ENCODE measurements at places on chromosomes 2 and 18.

DNA sequence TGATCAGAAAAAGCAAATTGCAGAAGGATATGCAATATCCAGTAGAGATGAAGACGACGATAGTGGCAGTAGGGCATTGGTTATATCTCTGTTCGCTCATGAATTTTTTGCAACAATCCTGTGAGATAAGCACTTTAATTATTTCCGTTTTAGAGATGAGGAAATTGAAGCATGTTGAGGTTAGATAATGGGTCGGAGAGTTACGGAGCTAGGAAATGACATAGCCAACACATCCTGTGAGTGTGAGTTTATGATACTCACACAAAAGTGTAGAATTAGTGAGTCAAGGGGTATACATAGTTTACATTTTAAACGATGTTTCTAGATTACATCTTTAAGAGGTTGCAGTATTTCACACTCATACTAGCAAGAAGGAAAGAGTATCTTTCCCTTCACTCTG, 123.1 kb upstream of the ARL4C start:
- DNase-seq: no peak

DNA sequence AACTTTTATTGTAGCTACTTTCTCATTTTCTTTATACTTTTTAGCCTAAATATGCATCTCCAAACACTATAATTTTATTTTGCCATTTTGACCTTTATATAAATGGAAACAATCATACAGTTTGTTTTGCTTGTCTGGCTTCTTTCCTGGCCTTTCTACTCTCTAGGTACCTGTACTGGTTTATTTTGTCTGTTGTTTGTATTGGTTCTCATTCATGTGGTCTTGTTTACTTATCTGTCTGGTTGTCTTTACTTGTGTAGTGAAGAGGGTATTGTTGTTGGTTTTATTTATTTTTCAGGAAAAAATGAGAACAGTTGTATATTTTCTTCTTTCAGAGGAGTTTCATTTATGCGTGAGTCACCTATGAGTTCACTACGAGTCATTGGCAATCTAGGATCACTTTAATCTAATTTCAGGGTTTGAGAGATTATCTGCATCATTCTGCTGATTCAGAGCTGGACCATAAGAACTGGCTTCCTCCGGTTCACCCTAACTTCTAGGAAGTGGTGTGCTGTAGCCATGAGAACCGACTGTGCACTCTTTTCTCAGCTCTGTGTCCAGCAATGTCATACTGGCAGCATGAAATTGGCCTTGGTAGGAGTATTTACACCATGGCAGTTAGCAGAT, 33.1 kb upstream of the HDAC4 start:
- no peak for DNase-seq

GRCh38 chr2:51662187-51662586, 630.3 kb upstream of the NRXN1 start:
- no peak for DNase-seq

- DNase-seq: peak; percentile 75
Observed at GRCh38 chr2:237244976-237245646, 159.4 kb downstream of the COPS8 start.

GRCh38 chr18:49170925-49171505, 220.2 kb upstream of the SMAD7 start:
- DNase-seq: peak; percentile 32

GRCh38 chr2:204335451-204336058, 209.7 kb upstream of the PARD3B start:
- DNase-seq: no peak

DNA sequence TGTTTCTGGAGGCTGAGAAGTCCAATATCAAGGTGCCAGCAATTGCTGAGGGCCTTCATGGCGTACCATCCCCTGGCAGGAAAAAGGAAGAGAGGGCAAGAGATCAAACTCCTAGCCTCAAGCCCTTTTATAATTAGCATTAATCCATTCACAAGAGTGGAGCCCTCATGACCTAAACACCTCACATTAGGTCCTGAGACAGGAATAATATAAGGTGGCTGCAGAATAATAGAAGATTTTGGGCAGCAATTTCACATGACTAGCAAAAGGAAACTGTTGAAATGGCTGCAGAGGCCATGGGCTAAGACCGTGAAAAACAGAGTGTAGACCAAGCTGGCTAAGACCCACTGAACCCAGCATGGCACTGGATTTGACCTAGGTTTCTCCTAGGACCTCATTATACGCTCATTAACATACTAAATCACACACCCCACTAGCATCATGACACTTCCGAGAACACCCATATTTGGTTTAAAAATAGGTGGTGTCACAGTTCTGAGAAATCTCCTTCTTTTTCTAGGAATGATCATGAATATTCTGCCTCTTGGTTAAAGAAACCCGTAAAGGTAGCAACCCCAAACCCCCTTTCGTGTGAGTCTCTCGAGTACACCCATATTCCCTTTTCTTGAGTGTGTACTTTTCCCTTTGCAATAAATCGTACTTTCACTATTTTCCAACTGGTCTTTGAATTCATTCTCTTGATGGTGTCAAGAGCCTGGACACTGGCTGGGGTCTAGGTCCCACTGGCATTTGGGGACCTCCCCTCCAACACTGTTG, 3.1 kb upstream of the MYCN start:
- DNase-seq: no peak

DNA sequence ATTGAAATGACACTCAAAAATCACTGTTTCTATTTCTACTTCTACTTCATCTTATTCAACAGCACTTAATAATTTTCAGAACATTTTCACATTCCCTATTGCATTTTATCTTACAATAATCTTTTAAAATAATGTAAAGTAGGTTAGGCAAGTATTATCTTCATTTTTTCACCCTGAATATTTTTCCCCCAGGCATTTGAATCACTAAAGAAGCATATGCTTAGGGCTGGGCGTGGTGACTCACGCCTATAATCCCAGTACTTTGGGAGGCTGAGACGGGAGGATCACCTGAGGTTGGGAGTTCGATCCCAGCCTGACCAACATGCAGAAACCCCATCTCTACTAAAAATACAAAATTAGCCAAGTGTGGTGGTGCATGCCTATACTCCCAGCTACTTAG, 6.7 kb downstream of the WDCP start:
- DNase-seq: no peak

- DNase-seq: no peak
Observed at GRCh38 chr18:37385846-37386778, 179.5 kb downstream of the CELF4 start.

DNA sequence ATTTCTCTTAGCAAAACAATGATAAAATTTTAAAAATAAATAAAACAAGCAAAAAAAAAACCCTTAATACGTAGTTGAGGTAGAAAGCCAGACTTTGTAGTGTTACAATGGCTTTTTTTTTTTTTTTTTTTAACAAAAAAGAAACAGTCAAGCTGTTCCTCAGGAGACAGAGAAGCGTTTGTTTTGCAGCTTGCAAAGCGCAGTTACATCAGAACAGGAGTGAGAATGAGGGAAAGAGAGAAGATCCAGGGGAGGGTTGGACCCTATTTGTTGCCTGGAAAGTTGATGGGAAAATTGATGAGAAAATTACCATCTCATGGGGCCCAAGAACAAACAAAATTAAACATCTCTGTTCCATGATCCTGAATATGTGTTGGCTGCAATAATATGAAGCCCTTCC, 146.5 kb downstream of the NETO1 start:
- no peak for DNase-seq

DNA sequence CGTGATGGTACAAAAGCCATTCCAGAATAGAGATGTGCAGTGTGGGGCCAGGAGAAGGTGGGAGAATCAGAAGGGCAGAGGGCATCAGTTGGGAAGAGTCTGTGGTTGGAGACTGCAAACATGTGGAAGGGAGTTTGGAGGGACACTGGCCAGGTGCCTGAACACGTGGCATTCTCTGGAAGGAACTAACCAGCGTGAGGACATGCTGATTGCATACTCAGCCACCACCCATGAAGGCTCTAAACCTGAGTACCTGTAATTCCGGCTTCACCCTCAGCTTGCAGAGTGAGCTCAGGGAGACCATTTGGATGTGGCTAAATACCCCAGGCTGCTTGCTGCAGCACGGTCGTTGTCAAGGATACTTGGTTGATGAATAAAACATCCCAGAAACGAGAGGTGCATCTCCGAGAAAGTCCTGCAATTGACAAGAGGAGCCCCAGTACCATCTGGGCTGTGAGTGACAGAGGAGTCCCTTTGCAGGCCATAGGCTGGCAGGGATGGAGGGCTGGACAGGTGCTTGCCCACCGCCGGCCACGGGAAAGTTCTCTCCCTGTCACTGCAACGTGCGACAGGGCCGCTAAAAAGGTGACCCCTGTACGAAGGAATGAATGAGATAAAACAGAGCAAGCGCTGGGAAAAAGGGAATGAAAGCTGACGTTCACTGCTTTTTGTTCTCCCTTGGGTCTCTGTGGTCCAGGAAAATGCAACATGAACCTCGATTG, 5.0 kb downstream of the ACKR3 start:
- DNase-seq: no peak

GRCh38 chr2:232097260-232097659, 135.7 kb downstream of the DIS3L2 start:
- no peak for DNase-seq

DNA sequence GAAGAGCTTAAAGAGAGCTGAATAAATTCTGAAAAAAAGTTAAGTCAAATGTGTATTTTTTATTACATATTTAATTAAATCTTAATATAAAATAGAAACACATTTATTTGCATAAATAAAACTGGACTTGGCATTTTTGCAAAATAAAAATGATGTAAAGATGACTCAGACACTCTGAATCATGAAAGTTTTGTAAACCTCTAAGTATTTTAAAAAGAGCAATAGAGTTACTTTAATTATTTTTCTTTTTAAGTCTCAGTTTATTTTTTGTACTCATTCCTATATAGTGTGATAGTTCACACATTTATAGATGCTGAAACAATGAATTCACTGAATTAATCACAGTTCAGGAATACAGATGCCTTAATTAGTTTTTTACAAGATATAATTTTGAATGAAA, 109.9 kb upstream of the DTNA start:
- no peak for DNase-seq

DNA sequence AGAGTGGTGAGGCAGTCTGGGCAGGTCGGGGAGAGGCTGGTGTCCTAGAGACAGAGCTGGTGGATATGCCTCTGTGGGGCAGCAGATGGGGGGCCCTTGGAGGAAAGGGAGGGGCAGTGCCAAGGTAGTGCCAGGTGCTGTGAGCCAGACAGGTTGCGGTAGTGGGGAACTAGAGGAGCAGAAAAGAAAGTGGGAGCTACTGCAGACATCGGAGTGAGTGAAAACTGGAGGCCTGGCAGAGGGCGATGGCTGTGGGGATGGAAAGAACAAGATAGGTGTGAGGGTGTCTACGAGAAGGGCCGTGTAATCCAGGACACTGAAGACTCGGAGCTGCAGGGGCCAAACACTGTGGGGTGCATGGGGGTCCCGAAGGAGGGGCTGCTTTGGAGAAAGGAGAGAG, 21.7 kb downstream of the C1QL2 start:
- no peak for DNase-seq

- no peak for DNase-seq
Observed at GRCh38 chr2:68537809-68538208, 70.4 kb downstream of the APLF start.

GRCh38 chr18:48621815-48622555, 83.2 kb downstream of the CTIF start:
- DNase-seq: no peak

- DNase-seq: no peak
Observed at GRCh38 chr2:143948710-143949109, 571.2 kb downstream of the ZEB2 start.

DNA sequence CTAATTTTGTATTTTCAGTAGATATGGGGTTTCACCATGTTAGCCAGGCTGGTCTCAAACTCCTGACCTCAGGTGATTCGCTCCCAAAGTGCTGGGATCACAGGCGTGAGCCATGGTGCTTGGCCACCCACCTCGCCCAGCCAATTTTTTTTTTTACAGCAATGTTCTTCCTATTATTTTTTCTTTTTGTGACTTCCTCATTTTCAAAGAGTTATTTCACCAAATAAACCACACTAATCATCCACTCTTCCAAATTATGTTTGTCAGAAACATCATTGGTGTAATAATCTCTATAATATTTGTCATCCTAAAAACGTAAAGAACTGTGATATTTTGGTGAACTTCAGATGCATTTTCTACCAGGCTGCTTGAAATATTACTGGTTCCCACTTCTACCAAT, 16.3 kb upstream of the PDCL3 start:
- DNase-seq: no peak

DNA sequence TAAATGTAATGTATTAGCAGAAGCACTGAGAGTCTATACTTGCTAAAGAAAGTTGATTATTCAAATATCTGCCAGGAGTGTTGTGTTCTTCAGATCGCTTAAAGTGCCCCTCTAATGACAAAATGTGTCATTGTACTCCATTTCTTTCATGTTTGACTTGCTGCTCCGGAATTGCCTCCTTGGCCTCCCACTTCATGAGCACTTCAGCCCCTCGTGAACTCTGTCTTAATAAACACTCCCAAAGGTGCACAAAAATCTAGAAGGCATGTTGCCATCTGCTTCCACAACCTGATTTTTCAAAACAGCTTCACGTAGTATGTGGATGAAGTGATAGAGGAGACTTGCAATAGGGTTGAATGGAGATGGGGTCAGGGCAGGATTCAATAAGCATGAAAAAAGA, 396.1 kb downstream of the TDRD15 start:
- DNase-seq: no peak

DNA sequence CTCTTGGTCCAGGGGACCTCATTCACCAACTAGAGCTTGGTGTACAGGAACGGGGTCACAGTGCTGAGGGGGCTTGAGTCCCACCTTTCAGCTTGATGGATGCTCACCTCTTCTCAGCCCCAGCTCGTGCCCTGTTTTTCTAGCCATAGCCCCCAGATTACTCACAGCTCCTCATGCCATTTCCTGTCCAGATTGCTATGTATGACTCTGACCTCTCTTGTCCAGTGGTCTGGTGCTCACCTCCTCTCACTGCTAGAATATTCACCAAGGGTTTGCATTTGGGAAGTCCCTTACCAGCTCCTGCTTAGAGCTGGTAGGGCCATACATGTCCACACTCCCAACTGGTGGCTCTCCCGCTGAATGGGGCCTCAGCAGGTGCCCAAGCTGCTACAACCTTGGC, 5.9 kb downstream of the LBX2 start:
- DNase-seq: no peak

DNA sequence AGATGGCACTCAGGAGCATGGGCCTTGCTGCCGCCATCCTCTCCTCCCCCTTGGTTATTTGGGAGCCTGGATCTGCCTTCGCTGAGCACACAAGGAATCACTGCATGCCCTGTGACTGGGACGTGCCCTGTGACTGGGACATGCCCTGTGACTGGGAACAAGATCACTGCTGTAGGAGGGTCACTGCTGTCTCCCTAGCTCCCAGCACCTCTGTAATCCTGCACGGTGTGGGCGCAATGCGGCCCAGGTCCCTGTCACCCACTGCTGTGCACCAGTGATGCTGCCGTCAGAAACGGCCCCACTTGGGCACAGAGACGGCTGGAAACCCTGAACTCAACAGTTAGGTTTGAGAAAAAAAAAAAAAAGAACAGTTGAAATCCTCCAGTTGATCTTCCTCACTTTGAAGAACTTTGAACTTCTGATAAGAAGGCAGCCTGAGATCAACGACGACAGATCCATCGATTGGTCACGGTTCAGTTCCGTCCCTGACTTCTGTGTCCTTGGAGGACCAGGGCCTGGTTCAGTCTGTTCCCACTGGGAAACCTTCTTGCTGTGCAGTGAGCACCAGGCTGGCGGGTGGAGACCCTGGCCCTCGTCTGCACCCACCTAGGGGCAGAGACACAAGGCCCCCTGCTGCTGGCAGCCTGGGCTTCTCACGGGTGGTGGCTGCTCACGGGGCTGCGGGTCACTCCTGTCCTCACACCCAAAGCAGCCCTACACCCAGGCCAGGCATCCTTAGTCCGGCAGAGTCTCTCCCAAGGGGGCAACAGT, 125.9 kb downstream of the PXDN start:
- DNase-seq: no peak

- DNase-seq: peak; percentile 59
Observed at GRCh38 chr2:239727776-239728600, 297.2 kb downstream of the NDUFA10 start.

All from Ammon's horn (tissue), 1 donor.